ENCODE measurements at places on chromosomes 3 and 15.

- DNase-seq, result peak; percentile 82
These were observed 36.7 kb downstream of the SMAD3 start for GRCh38 chr15:67101911-67102598.

DNA sequence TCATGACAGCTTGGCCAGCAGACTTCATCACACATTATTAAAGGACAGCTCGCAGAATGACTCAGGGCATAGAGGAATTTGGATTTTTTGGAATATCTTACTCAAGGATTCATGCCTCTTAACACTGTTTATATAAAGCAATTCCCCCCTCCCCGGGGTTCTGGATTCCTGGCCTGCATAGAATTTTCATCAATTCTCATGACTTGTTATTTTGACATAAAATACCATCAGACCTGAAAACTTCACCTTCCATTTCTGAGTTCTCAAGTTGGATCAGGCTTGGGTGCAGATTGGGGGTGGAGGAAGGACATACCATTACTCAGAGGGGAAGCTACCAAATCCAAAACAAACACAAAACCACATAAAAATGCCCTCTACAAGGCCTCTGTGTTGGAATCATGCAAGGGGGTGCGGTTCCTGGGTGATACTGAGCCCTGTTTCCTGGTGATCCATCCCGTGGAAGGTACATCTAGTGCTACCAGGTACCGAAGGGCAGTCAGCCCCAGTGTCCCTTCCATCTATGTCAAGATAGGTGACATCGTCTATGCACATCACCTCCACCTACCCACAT lies 95.3 kb downstream of the DAPK2 start:
- DNase-seq, result no peak

DNA sequence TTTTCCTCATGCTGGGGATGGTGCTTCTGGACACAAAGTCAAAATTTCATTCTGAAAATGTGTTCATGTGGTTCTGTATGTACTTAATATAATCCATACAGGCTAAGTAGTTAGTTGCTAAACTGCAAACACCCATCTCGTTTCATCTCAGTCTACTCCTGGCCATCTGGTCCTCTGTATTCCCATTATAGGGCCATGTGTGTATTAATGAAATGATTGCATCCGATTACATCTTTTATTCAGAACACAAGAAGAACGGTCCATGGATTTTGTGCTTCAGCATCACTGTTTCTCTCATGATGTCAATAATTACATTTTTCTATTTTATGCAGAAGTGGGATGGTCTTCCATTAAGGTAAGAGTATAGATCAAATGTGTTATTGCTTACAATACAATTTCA lies 6.1 kb upstream of the GJD2 start:
- no peak for DNase-seq

DNA sequence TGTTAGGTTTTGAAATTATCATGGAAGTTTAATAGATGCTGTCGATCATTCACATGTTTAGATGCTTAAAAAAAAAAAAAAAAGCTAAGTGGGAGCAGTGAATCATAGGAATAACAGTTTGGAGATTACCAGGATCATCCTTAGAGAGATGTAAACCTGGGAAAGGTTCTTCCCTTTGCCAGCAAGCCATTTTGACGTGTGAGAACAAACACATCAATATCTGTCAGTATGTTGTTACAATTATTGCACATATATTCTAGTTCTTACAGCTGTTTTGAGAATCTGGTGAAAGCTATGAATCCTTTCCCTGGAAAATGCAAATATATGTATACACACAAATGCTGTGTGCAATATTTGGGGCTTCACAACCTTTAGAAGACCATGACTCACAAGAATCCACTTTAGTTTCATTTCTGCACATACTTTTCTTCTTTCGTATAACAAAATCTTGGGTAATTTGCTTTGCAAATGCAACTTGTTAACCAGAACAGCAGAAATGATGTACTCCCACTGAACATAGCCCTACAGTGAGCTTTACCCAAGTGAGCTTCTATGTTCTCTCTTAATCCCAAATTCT lies 12.0 kb downstream of the NFKBIZ start:
- DNase-seq, result peak; percentile 58

- DNase-seq, result no peak
These were observed 2.5 kb downstream of the HYAL2 start for GRCh38 chr3:50319894-50320625.

DNA sequence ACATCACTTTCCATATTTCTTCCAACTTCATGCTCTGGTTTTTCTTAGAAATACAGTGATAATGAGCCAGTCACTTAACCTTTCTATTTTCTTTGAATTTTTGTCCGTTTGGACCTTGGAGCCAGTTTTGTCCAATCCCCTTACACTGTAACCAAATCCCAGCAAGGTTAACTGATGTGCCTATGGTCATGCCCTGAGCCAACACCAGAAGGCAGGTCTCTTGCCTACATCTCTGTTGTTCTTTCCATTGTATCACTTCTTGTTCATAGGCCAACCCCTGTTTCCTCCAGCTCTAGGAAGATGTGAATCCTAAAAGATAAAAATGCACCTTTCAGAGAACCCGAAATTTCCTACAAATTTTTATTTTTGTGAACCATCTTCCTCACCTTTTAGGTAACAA lies 122.7 kb downstream of the CMSS1 start:
- no peak for DNase-seq

DNA sequence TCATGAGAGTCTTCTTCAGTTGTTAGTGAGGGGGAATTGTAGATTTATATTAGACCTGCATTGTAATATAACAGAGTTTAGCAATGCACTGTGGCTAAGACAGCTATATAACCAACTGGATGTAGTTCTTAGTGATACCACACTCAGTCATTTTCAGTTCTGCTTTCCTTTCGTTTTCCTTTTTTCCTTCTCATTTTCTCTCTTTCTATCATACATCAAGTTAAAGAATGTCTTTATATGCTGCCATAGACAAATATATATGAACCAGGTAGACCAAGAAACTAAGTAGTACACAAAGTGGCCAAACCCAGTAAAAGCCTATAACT lies 43.7 kb upstream of the CD47 start:
- peak; percentile 39 for DNase-seq

DNA sequence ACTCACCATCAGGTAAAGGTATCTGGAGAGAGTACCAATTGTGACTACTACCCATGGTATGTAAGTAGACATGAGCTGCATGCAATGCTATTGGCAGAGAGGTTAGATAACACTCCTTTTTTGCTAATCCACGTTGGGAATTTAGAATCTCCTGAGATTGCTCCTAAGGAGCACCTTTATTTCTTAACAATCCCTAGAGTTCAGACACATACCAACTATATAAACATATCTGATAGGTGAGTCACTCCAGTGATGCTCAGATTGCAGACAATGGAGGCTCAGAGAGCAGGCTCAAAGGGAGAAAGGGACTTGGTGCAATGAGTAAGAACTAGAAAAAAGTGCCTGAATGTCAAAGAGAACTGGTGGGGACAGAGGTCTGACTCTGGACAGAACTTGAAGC lies 47.0 kb upstream of the LRRFIP2 start:
- no peak for DNase-seq

- DNase-seq, result no peak
These were observed 164.1 kb upstream of the CHRNA7 start for GRCh38 chr15:31866248-31866647.

DNA sequence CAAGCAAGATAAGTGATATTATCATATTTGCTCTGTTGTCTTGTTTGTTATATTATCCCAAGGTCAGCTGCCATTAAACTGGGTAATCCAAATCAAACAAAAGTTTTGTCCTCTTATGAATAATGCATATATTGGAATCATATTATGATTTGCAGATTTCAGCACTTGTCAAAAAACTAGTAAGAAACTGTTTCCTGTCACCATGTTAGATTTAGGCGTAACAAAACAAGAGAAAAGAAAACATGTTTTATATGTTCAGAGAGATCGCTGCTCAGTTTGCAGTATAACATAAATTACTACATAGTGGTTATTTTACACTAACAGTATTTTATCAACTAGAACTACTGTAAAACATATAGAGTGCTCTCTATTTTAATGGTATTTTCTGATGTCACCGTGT lies 123.4 kb upstream of the ICE2 start:
- DNase-seq, result no peak

DNA sequence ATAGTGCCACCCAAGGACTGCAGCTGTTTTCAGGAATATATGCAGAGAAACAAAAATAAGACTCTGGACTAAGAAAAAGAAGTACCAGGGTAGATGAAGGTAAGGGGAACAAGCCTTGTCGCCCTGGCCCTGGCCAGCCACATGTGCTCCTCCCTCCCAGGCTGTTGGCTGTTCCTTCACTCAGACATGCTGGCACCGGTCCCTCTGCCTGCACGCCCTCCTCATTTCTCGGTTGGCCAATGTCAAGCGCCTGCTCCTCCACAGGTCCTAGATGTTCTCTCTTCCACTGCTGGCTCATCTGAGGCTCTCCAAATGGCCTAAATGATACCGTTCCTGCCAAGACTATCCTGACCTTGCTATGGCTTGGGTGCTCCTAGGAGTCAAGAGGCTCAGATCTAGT lies 288.4 kb upstream of the LYSMD4 start:
- DNase-seq, result no peak

GRCh38 chr15:55515491-55515890 lies 7.5 kb upstream of the DNAAF4 start:
- no peak for DNase-seq

DNA sequence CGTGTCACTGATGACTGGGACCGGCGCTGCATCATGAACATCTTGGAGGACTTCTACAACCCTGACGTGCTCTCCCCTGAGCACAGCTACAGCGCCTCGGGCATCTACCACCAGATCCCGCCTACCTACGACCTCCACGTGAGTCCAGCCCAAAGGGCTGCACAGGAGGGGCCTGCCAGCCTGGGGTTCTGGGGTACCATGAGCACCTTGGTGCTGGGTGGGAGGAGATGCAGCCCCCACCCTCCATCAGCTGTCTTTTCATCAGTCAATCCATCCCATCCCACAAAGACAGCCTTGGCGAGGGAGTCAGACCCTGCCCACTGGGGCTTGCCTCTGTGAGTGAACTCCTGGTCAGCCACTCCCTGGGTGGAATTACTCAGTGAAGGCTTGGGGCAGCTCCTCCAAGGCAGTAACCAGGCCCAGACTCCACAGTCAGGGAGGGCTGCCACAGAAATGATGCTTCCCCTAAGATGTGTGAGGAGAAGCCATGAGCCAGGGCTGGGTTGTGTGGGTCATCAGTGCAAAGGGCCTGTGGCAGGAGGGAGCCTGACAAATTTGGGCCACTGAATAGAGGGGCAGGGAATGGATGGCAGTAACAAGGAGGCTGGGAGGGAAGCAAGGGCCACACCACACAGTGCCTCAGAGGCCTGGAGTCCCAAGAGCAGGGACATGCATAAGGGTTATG lies 47.9 kb downstream of the SEMA3G start:
- no peak for DNase-seq

DNA sequence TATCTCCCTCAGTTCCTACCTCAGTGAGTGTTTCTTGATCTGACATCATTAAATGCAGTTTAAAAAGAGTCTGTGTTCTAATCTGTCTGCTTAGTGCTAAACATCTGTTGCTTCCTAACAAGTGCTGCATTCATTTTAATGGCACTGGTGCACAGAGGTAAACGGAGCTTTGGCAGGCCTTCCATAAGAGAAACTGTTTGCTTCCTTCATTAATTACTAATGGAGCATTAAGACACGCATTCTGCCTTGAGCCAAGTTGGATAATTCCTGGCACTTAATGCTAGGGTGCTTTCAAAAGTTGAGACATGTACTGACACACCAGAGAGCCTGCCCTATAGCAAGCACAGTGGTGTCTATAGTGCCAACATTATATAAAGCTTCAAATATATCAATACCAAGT lies 34.7 kb downstream of the SCG5 start:
- no peak for DNase-seq

DNA sequence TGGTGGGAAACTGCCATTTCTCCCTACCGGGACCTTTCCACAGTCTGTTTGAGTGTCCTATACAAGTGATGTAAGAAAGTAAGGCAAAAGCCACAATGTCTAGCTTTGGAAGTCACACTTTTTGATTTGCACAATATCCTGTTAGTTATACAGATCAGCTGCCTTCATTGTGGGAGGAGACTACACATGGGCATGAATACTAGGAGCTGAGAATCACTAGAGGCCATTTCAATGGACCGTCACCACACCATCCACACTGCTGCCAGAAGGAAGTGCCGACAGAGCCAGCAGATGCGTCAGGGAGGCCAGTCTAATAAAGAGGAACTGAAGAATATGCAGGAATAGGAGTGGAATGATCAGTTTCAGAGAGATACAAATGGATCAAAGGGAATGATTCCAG lies 65.8 kb downstream of the SCN11A start:
- DNase-seq, result no peak

- DNase-seq, result no peak
These were observed 21.5 kb downstream of the CD86 start for GRCh38 chr3:122076491-122077292.

- no peak for DNase-seq
These were observed 17.9 kb downstream of the VIPR1 start for GRCh38 chr3:42520336-42520735.

DNA sequence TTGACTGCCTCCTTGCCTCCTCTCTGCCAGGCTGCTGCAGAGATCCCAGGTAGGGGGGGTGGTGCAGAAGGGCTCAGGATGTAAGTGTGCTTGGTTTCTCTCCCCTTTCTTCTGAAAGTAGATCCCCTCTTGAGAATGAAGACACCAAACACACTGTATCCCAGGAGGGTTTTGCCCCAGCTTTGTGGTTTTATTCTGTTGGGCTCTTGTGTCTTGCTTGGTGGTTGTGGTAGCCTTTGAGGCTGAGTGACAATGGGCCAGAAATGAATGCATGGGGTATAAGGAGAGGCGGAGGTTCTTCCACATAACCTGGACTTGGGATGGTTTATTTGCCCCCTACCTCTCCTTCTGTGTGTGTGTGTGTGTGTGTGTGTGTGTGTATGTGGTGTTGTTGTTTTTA lies 5.7 kb downstream of the PDIA5 start:
- no peak for DNase-seq

DNA sequence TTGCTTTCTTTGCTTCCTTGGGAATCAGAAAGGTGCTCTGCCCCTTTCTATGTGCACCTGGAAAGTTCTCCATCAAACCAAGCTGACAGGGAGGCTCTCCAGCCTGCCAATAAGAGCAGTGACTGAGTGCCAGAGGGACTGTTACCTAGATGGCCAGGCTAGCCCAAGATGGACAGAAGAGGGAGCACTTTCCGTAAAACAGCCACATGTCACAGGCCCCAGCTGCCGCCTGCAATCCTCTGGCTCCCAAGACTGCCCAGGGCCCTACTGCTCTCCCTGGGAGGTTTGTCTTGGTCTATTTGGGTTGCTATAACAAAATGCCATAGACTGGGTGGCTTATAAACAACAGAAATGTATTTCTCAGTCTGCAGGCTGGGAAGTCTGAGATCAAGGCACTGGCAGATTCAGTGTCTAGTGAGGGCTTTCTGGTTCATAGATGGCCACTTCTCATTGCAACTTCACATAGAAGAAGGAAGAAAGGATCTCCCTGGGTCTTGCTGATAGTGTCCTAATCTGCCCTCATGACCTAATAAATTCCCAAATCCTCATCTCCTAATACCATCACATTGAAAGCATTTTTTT lies 72.3 kb downstream of the TAMM41 start:
- peak; percentile 16 for DNase-seq

GRCh38 chr3:166860217-166860616 lies 519.9 kb downstream of the ZBBX start:
- no peak for DNase-seq
